Fibroblast of skin of back (primary cell): ENCODE measurements at places on chromosomes 2 and 18.

- no peak for DNase-seq
Observed at GRCh38 chr2:64524604-64525316, 632 bp downstream of the AFTPH start.

- DNase-seq, result no peak
Observed at GRCh38 chr2:136901732-136902131, 136.4 kb downstream of the THSD7B start.

GRCh38 chr2:229901819-229902218, 20.0 kb downstream of the TRIP12 start:
- peak; percentile 80 for DNase-seq

DNA sequence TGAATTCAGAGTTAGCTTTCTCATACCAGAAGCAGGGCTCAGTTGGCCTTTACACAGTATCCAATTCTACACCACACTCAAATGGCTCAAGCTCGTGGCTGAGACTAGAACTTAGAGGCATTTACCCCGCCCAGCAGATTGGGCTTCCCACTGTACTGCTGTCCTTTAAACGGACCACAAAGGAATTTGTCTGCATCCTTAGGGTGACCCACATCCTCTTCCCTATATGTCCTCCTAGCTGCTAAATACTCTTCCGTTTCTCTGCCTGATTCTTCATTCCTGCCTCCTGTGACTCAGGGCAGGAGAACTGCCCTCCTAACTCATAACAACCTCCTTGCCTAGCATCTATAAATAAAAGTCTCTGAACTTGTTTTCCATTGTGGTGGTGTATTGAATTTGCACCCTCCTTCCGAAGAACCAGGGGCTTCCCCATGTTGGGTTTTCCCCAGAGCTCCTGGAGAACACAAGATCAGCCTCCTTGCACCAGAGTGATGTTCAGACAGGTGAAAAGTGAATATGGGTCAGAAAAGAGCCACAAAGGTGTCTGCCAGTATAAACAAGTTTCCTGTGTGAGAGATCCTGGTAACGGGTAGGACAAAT, 32.0 kb upstream of the MC4R start:
- DNase-seq, result peak; percentile 72

GRCh38 chr2:132896073-132896472, 226.1 kb upstream of the LYPD1 start:
- DNase-seq, result no peak

DNA sequence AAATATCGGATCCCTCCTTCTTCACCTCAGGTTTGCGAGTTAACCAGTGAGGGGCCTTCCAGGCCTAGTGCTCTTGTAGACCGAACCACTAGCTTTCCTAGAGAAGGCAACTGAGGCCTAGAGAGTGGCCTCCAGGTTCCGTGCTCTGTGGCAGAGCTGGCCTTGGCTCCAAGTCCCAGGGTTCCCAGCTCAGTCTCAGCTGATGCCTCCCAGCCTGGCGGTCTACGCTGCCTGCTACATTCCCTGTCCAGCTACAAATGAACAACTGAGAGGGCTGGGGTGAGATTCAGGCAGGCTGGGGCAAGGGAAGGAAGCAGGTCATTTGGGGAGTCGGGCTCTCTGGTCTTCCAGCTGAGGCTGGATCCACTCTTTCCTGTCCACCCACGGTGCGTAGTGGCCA, 2.3 kb downstream of the STEAP3 start:
- DNase-seq, result no peak

GRCh38 chr2:78147466-78147865, 625.3 kb upstream of the LRRTM4 start:
- no peak for DNase-seq
